ENCODE measurements at places on chromosomes 4 and X. TPM values are rescaled to one million over a fixed set of nuclear protein-coding genes. Genes with fewer than 3 reads are reported as not detected.

The ATP7A gene
- 3.1 TPM for total RNA-seq

The AFP gene
- not detected for total RNA-seq

The SMIM10 gene
- total RNA-seq = not detected

The SCML2 gene
- 0.79 TPM for total RNA-seq

The SERTM2 gene
- under 0.01 TPM for total RNA-seq

The NSG1 gene
- 4.1 TPM for total RNA-seq

The SLC2A9 gene
- 29.7 TPM for total RNA-seq

The NLGN3 gene
- under 0.01 TPM for total RNA-seq

The TMEM150C gene
- 0.13 TPM for total RNA-seq

The PCDH19 gene
- total RNA-seq = under 0.01 TPM

The CTAG2 gene
- total RNA-seq = not detected

The H2BW2 gene
- total RNA-seq = not detected

The ATP6AP2 gene
- total RNA-seq = 99.8 TPM

The GLRA2 gene
- not detected for total RNA-seq

The GRID2 gene
- total RNA-seq = not detected

The CNGA1 gene
- 1.6 TPM for total RNA-seq

The ATP10D gene
- 25.5 TPM for total RNA-seq

The IQCM gene
- total RNA-seq = not detected

The PCDH18 gene
- total RNA-seq = under 0.01 TPM

The GAGE12E gene
- not detected for total RNA-seq

The VCX2 gene
- not detected for total RNA-seq

The TMSB15B gene
- total RNA-seq = 0.77 TPM

The SRP72 gene
- 107 TPM for total RNA-seq

The RAB33A gene
- total RNA-seq = 0.13 TPM

The MSANTD1 gene
- 0.26 TPM for total RNA-seq

The EFNB1 gene
- 117 TPM for total RNA-seq

The SPCS3 gene
- 143 TPM for total RNA-seq

The TLL1 gene
- total RNA-seq = 0.53 TPM

The HCCS gene
- total RNA-seq = 25.3 TPM

The LDOC1 gene
- total RNA-seq = 1.3 TPM

The FREM3 gene
- not detected for total RNA-seq

The SASH3 gene
- total RNA-seq = not detected

The CTSO gene
- total RNA-seq = 1.1 TPM

The DNAJB14 gene
- total RNA-seq = 32.9 TPM

The TMEM35A gene
- total RNA-seq = not detected

The NOX1 gene
- total RNA-seq = not detected

The SMIM10L2A gene
- 3.8 TPM for total RNA-seq

The IRS4 gene
- not detected for total RNA-seq

The SCOC gene
- total RNA-seq = 61.9 TPM

The KLHL34 gene
- not detected for total RNA-seq

The SMIM43 gene
- under 0.01 TPM for total RNA-seq

The L1CAM gene
- total RNA-seq = 0.26 TPM

The INTU gene
- 3.9 TPM for total RNA-seq

The SLC4A4 gene
- total RNA-seq = 0.13 TPM

The LRPAP1 gene
- total RNA-seq = 106 TPM

The UPF3B gene
- 1.1 TPM for total RNA-seq

The PPAT gene
- total RNA-seq = 33.2 TPM

The GLUD2 gene
- 0.53 TPM for total RNA-seq

The MAGEE2 gene
- total RNA-seq = not detected

The SPARCL1 gene
- not detected for total RNA-seq

The CITED1 gene
- total RNA-seq = not detected

The AMTN gene
- total RNA-seq = 0.79 TPM

The CABS1 gene
- not detected for total RNA-seq

The STS gene
- 0.77 TPM for total RNA-seq

Data from bronchial epithelial cell (primary cell).